ENCODE measurements at places on chromosomes 7 and 10.
A peak's percentile ranks its signal among the peaks of the same experiment; 100 is the strongest.

DNA sequence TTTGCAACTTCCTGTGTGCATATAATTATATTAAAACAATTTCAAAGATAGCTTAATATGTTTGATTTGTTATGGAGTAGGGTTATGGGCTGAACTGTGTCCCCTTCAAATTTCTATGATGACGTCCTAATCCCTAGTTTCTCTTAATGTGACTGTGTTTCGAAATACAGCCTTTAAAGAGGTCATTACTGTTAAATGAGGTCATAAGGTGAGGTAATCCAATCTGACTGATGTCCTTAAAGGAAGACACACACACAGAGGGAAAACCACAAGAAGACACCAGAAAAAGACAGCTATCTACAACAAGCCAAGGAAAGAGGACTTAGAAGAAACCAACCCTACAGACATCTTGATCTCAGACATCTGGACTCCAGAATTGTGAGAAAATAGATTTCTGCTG lies 407.4 kb downstream of the MAGI2 start:
- no peak for DNase-seq

DNA sequence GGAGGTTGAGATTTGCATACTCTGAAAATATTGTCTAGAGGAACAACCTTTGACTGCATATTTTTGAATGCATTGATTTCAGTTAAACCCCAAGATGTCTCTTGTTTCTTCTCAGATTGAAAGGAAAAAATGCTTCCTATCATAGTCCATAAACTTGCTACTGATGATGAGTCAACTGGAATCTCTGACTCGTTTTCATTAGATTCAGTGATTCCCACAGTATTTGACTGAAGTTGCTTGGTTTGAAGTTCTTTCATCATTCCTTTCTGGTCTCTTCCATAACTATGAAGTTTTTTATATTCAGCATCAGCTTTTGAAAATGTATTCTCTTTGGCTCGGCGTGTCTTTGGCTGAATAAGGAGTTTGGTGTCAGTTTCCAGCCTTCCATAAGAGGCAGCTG lies 10.7 kb downstream of the PEX1 start:
- DNase-seq = no peak

- DNase-seq = peak; percentile 23
These were observed 458.8 kb downstream of the SORCS1 start for GRCh38 chr10:106705681-106706100.

DNA sequence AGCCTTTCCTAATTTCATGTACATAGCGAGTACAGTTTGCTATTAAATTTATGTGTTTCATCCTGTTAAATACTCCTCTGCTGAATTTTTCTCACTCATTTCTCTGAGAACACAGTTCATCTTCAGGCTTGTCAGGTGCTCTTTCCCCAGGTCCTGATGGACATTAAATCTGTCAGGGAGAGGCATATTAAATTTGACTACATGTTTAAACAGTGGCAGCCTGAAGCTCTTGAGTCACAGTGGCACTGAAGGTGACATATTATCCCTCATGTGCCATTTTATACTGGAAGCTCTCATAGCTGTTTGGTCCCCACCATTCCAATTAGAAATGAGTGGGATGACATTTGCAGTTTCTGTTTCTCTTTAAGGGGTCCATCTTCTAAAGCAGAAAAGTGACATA lies 1089.6 kb upstream of the SORCS1 start:
- DNase-seq = no peak

- DNase-seq = no peak
These were observed 114.0 kb upstream of the CNTNAP2 start for GRCh38 chr7:146002431-146003078.

DNA sequence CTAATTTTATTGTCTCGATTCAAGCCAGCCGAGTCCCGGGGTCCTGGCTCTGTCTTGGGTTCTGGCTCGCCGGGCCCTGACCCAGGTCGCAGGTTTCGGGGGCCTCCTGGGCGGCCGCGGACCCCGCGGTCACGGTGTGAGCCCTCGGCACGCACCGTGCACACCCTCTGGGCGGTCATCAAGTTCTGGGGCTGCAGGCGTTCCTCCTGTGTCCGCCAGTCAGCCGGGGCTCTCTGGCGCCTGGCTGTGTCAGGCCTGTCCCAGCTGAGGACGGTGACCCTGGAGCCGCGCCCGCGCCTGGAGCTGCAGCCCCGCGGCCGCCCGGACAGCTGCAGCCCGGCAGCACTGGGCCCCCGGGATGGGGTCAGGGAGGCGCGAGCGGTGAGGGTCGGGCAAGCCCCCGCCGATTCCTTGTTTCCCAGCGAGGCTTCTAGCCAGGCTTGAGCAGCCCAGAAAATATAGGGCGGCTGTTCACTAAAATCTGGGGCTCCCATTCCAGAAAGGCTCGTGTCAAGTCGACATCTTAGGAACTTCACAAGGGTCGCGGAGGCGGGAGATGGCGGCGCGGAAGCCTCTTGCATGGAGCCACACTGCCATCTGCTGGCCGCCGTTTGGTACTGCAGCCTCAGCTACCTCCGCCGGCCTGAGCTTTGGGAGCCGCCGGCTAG lies 4.2 kb upstream of the HOXA7 start:
- DNase-seq = peak; percentile 68

GRCh38 chr7:52615021-52615695 lies 420.3 kb upstream of the POM121L12 start:
- no peak for DNase-seq

DNA sequence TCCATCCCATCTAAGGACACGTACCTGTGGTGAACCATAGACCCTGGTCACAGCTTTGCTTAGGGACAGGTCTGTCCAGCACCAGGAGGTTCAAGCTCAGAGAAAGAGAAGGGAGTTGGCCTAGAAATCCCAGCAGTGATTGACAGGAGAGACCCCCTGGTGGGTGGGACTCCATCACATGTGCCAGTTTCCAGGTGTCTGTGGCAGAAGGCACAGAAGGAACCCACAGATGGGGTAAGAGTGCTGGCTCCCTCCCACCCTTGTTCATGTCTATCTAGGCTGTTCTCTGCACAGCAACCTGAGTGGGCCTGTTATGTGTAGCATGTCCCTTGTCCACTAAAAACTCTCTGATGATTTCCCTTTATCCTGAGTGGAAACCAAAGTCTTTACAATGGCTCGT lies 54.0 kb upstream of the GRB10 start:
- no peak for DNase-seq

- DNase-seq = no peak
These were observed 32.5 kb downstream of the GHRHR start for GRCh38 chr7:30996256-30996655.
